HS-5 (cell line): ENCODE measurements at places on chromosomes 2 and 18.

DNA sequence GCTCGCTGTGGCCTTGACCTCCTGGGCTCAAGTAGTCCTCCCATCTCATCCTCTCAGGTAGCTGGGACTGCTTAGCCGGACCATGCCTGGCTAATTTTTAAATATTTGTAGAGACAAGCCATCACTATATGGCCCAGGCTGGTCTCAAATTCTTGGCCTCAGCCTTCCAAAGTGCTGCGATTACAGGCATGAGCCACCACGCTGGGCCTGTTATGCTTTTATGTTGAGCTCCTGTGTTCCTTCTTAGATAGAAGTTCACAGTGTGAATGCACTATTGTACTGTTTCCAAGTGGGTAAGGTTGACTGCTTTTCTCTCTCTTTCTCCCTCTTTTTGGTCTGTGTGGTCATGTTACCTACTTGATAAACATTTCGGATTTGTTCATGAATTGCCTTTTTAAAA lies 61.9 kb downstream of the SMCHD1 start:
- no peak for DNase-seq

DNA sequence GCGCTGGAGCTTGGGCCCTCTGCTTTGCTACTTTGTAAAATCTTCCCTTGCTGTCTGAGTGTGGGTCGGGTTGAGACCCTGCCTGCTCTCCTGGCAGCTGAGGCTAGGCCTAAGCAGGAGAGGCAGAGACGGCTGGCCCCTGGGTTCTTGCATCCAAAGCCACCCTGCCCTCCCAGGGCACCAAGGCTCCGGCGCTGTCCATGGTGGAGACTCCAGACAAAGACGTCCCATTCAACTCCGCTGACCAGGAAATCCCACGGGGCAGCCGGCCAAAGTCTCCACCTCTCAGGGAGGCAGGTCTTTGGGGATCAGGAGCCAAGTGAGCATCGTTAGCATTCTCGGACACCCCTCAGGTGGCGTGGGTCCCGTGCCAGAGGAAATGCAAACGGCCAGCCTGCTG lies 2.6 kb upstream of the PRLH start:
- DNase-seq = no peak

DNA sequence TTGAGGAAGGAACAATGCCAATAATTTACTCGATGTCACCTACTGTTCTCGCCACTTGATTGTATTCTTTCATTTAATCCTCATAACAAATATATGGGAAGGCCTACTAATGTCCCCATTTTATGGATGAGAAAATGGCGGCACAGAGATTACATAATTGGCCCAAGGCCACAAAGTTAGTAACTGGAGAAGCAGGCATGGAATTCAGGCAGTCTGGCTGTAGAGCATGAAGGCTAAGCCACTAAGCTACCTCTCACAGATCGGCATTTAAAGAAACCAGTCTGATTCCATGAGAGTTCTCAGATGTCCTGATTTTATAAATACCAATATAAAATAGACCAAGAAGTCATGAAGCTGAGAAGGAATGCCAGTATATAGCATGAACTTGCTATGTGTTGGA lies 121.8 kb upstream of the EPAS1 start:
- DNase-seq = no peak

- DNase-seq = no peak
Measured at GRCh38 chr18:11517704-11518103, 91.7 kb upstream of the SLC35G4 start.

DNA sequence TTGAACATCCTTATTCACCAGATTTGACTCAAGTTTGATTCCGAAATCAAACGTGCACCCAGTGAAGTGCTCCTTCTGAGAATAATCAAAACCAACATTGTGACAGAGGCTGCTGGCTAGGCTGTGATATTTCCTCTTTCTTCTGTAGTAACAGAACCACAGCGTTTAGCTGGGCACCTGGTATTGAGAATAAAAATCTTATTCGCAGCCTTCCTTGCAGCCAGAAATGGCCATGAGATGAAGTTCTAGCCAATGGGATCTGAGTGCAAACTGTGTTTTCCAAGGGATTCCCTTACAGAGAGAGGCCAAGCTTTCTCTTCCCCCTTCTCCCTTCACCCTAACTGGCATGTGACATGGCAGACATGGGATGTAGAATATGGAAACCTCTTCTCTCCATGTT lies 51.7 kb downstream of the TMEM163 start:
- no peak for DNase-seq

GRCh38 chr2:80706951-80707350 lies 402.4 kb upstream of the LRRTM1 start:
- peak; percentile 24 for DNase-seq

GRCh38 chr2:36404318-36404717 lies 48.7 kb downstream of the CRIM1 start:
- no peak for DNase-seq

GRCh38 chr2:186269536-186269935 lies 216.5 kb upstream of the ZC3H15 start:
- no peak for DNase-seq

GRCh38 chr2:383178-383577 lies 95.3 kb upstream of the ALKAL2 start:
- DNase-seq = no peak

- DNase-seq = no peak
Measured at GRCh38 chr2:160394153-160394552, 99.5 kb downstream of the RBMS1 start.

DNA sequence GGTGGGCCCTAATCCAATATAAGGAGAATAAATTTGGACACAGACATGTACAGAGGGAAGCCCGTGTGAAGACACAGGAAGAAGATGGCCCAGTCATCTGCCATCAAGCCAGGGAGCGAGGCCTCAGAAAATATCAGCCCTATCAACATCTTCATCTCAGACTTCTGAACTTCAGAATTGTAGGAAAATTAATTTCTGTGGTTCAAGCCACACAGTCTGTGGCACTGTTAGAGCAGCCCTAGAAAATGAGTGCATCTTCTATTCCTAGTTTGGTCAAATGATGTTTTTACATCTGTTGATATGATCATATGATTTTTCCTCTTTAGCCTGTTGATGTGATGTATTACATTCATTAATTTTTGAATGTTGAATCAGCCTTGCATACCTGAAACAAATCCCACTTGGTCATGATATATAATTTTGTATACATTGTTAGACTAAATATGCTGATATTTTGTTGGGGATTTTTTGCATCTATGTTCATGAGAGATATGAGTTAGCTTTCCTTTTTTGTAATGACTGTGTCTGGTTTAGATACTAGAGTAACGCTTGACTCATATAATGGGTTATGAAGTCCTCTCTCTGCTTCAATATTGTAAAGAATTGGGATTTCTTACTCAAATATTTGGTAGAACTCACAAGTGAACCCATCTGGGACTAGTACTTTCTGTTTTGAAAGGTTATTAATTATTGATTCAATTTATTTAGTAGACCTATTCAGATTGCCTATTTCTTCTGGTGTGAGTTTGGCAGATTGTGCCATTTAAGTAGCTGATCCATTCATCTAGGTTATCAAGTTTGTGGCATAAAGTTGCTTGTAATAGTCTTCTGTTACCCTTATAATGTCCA lies 451.4 kb downstream of the EIPR1 start:
- DNase-seq = no peak

GRCh38 chr18:40031435-40031834 lies 1923.6 kb upstream of the PIK3C3 start:
- DNase-seq = no peak

DNA sequence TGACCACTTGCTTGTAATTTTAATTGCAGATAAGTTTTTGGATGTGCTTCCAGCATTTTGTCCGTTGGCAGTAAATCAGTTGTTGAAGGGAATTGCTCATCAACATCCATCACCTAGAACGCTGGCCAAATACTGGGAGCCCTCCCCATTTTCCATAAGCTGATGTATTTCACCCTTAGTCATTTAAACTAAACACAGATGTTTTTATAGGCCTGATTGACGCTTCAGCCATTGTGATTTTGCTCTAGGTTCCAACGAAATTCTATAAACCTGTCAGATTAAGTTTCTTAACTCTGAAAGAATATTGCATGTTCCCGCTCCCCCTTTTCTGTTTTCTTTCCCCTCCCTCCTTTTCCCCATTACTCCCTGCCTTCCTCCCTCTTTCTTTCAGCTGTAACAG lies 1.0 kb upstream of the RPRM start:
- peak; percentile 34 for DNase-seq

- no peak for DNase-seq
Measured at GRCh38 chr2:53787614-53788289, 908 bp downstream of the ERLEC1 start.

- no peak for DNase-seq
Measured at GRCh38 chr18:37532917-37533316, 32.7 kb downstream of the CELF4 start.

DNA sequence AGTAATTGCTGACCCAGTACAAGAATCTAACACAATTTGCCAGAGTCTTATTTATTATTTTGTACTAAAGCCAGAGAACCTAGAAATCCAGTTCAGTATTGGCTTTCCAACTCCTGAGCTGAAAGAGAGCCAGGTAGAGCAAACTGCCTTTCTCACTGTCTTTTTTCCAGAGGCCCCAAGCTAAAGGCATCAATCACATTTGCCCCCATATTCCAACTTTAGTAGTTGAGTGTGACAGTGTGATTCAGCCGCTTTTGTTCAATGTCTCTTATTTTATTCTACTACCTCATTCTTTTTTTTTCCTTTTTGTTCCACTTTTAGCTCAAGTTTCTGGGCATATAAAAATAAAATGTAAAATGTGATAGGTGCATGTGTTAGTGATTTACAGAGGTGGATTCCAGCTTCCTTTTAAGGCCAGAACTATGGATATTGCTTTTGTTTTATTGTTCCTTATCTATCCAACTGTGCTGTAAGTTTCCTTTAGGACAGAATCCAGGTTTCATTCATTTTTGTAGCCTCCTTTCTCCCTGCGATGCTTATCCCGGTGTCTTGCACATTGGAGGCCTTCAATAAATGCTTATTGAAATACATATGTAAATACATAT lies 153.0 kb downstream of the ZEB2 start:
- no peak for DNase-seq

DNA sequence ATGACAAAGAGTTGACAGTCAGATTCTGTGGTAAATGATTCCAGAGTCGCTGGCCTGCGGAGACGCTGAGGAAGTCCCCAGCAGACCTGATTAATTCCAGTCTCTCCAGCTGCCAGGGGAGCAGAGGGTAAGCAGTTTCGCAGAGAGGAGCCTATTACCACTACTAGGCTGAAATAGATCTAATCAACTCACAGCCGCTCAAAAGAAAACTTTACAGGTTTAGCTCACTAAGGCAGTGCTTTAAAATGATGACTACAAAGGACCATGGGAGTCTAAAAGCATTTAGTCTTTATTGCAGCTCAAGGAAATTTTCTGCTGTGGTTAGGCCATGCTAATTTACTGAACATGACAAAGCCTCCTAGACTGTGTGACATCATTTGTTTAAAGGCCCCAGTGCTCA lies 445.6 kb upstream of the POU3F3 start:
- DNase-seq = no peak

- no peak for DNase-seq
Measured at GRCh38 chr18:79662034-79662433, 17.6 kb upstream of the CTDP1 start.

DNA sequence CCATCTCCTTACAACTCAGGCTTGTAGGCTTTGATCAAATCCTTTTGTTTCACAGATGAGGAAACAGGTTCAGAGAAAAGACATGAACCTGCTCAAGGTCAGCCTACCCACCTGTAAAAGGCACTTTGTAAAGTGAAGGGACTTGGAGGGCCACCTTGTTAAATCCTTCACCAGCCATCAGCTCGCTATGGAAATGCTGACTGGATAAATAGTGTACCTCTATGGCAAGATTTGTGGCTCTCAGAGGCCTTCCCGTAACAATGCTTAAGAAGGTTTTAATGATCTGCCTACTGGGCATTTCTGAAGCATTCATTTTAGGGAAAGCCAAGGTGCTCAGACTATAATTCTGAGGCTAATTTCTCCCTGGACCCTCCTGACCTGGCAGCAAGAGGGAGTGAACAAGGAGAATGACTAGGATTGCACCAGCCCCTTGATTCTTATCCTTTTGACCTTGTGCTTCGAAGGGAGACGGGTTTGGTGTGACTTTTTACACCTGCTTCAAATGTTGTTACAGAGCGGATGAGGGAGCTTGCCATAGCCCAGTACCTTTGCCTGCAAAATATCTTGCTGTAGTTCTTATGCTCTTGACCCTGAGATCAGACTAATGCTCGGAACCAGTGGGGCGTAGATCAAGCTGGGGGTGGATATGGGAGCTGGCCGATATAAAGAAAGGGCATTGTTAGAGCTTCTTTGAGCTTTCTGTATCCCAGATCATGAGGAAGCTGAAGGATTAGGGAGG lies 90.9 kb upstream of the CXCR4 start:
- DNase-seq = no peak

- peak; percentile 4 for DNase-seq
Measured at GRCh38 chr18:64037812-64038414, 68.0 kb downstream of the SERPINB8 start.

DNA sequence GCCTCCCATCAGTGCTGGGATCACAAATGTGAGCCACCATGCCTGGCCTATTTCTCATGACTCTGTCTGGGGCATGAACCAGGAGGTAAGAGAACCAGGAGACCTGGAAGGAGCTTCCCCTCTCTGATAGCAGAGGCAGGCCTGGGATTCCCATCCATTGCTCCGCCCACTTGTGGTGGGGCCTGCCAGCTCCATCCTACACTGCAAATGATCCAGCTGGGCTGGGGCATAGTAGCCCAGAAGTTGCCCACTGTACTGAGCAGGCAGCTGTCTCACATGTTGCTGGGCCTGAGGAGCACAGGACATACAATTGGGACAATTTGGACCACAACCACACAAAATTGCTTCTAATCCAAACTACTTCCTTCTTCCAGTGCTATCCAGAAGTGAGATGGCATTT lies 91.0 kb downstream of the MARCHF4 start:
- no peak for DNase-seq

- no peak for DNase-seq
Measured at GRCh38 chr2:100666996-100667395, 104.2 kb downstream of the PDCL3 start.

GRCh38 chr18:58977223-58977622 lies 112.5 kb downstream of the ZNF532 start:
- no peak for DNase-seq

GRCh38 chr2:205435970-205436369 lies 246.3 kb upstream of the NRP2 start:
- peak; percentile 19 for DNase-seq

GRCh38 chr2:71783815-71784214 lies 330.5 kb downstream of the DYSF start:
- no peak for DNase-seq

- no peak for DNase-seq
Measured at GRCh38 chr2:128332091-128332634, 13.5 kb upstream of the HS6ST1 start.

DNA sequence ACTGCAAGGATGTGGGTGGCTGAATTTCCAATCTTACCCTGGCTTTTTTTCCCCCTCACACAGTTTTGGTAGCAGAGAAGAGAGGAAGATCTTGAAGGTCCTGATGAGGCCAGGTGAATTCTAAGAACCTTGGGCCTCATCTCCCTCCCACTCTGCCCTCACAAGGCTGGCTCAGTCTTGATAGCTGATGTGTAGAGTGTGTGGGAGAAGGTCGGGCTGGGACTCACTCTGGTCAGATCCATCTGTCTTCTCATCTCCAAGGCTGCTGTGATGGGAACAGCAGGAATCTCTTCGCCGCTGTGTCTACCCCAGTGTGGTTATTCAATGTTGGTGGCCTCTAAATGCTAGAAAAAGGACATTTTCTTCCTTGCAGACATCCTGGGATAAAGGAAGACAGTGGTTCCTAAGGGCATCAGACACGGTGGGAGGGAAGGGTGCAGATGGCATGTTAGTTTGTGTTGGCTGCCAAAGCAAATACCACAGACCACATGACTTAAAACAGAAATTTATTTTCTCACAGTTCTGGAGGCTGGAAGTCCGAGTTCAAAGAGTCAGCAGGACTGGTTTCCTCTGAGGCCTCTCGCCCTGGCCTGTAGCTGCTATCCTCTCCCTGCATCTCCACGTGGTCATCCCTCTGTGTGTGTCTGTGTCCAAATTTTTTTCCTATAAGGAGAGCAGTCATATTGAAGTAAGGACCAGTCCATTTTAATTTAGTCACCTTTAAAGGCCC lies 37.6 kb upstream of the MGAT4A start:
- DNase-seq = no peak
